ENCODE measurements at places on chromosomes 5 and 9.
A peak's percentile ranks its signal among the peaks of the same experiment; 100 is the strongest.

GRCh38 chr5:112338681-112339337 is 80.3 kb downstream of the EPB41L4A start:
- no peak for DNase-seq

DNA sequence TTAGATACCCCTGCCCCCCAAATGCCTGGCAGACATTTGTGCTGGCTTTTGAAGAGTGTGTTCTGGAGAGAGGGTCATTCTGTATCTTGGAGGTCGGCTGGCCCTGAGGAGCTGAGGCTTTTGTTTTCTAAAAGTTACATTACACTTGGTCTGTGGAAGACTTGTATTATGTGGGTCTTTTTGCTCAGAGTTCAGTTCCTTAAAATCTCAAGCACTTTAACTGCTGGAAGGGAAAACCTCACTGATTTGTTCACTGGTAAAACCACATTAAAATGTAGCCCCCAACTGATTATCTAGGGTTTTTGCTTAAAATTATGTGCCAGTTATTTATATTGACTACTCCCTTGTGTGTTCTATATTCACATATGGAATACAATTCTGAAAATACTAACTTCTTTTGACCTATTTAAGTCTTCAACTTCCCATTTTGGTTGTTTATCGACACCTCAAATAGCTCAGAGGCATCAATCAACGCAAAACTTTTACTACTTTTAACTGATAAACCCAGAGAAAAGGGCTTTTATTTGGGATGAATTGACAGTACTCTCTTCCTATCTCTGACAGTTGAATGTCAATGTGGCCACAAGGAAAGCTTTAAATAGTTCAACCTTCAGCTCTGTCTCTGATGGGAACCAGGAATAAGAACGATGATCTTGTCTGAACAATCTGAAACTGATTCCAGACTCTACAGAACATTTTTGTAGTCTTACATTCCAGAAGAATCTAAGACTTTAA is 54.0 kb upstream of the MAP3K1 start:
- no peak for DNase-seq

GRCh38 chr9:123584202-123585176 is 228.5 kb downstream of the CRB2 start:
- no peak for DNase-seq

DNA sequence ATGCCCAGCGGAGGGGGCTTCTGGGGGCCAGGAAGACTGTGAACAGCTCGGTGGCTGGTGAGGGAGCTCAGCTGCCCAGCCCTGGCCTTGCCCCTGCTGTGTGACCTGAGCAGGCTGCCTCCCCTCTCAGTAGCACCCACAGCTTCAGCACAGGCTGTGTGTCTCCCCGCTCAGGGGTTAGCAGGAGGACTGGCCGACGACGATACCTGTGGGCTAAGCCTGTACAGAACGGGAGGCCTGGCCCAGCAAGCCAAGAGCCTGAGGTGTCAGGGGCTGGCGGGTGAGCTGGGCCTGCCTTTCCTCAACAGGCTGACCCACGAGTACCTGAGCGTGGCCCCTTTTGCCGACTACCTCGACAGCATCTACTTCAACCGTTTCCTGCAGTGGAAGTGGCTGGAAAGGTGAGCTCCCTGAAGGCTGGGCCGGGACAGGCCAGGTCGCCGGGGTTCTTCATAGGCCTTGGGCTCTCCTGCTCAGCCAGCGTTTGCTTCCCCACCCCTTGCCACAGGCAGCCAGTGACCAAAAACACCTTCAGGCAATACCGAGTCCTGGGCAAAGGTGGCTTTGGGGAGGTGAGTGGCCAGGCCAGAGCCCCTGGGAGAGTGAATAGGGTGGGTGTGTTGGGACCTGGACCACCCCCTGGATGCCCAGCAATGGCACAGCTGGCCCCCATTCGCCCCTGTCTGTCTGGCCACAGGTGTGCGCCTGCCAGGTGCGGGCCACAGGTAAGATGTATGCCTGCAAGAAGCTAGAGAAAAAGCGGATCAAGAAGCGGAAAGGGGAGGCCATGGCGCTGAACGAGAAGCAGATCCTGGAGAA is 6.6 kb downstream of the GRK6 start:
- no peak for DNase-seq

- DNase-seq, result no peak
Measured at GRCh38 chr5:91020065-91020800, 362.9 kb downstream of the ARRDC3 start.

GRCh38 chr9:125580701-125581286 is 126.2 kb downstream of the MAPKAP1 start:
- no peak for DNase-seq

DNA sequence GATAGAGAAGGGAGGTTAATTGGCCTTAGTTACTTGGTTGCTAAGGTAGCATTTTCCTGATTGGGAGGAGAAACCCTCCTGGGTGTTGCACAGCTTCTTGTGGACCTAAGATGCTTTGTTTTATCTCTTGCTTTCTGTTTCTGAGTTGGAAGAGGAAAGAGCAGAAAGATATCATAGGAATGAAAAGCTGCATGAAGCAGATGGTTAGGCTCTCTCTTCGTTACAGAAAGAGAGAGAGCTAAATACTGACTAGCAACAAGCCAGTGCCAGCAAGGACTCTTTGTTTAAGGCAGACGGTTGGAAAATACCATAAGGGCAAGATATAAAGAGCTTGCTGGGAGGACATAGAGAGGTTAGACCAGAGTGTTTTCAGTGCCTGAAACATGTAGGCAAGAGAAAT is 103.1 kb downstream of the ATG10 start:
- no peak for DNase-seq

- DNase-seq, result no peak
Measured at GRCh38 chr9:34606190-34606589, 5.7 kb downstream of the RPP25L start.

DNA sequence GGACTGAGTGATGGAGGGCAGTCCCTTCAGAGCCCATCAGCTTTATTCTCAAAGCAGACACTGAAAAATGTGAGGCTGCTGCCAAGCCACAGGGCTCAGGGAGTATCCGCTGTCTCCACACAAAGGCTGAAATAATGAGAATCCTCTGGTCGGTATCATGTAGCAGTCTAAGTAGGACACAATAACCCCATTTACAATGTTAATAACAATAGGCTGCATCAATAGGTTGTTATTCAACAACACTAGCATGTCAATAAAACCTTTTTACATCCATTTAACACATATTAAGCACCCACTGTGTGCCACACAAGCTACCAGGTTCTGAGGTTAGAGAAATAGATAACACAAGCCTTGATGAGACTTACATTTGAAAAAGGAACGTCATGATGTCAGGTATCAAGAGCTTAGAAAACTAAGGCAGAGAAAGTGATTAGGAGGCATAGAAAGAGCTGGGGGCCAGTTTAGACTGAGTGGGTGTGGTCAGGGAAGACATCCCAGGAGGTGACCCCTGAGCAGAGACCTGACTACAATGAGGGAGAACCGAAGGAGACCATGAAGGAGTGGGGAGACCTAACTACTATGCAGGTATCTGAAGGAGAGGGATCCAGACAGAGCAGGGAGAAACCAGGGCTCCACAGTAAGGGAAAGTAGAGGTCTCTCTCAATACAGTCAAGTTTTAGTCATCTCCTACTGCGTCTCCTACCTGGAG is 140.1 kb upstream of the GRIA1 start:
- DNase-seq, result no peak

DNA sequence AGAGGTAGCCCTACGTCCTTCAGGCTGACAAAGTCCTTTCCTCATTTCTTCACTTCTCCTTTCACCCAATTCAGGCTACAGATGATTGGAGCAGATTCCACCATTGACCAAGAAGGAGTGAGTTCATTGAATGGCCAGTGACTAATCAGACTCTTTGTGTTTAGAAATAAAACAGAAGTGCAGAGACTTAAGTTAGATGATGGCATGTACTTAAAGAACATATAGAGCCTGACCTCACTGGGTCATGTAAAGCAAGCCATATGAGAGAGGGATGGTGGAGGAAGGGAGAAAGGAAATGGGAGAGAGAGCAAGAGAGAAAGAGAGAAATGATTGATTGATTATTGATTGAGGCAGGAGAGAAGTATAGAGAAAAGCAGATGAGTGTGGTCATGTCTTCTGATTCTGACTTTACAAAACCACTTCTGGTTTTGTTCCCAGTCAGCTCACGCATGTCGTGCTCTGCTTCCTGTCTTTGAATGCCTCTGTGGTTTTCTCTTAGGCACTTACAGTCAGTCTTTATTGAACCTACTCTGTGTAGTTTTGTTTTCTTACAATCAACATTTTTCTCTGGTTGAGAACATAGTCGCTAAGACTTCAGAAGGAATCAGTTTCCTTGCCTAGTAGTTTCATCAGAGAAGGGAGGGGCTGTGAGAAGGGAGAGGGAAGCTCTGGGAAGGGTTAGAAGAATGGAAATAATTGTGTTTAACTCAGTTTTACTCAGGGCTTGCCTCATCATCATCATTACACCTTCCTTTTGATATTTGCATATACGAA is 149.2 kb upstream of the KLF9 start:
- DNase-seq, result peak; percentile 53

GRCh38 chr9:98049288-98050072 is 7.1 kb upstream of the NANS start:
- no peak for DNase-seq

DNA sequence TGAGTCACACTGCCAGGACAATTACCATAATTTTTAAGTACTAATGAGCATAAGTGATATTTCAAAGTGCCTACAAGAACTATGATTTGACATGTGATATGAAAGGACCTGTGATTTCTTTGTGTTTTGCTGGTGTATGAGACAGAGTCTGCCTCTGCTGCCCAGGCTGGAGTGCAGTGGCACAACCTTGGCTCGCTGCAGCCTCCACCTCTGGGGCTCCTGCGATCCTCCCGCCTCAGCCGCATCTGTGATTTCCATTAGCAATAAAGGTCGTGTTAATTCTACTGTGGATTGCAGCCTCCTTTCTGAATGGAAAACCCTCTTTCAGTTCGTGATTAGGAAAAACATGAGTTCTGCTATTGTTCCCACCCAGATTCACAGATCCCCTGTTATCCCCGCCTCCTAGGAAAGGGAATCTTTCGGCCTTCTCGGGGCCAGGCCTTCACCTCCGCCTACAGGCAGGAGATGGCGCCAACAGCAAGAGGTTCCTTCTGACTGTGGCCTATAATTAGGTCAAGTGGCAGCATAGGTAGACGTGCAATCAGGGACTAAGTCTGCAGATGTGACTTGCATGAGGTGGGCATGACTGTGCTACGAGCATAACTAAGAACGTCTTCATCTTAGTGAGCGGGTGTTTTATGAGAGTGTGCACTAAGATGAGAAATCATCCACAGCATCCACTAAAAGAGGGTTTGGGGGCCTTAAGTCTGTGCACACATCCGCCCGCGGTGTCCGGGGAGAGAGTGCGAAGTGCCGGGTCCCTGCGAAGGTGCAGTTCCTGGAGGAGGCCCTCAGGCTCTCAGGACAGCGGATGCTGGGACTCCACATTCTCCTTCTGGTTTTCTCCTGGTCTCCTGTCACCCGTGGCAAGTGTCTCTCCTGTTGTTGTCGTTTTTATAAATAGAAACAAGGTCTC is 23.1 kb downstream of the TRIM7 start:
- peak; percentile 59 for DNase-seq

GRCh38 chr9:99663856-99664255 is 157.8 kb upstream of the NR4A3 start:
- DNase-seq, result no peak

GRCh38 chr5:179262126-179262920 is 82.9 kb downstream of the ADAMTS2 start:
- no peak for DNase-seq

DNA sequence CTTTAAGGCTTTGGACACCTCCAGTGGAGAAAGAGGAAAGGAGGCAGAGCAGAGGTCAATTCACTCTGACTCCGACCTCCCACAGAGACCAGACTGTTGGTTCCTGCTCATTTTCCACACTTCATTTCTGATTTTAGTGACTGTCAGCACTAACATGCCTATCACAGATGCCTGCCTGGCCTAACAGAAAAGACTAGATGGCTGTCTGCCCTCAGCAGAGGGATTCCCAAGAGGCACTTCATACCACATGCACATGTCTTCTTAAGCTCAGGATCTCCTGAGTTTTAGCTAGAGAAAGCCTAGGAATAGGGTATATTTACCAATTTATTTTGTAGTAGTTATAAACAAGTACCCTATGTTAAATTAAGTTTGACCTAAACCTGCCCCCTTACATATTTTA is 336.0 kb downstream of the ENC1 start:
- DNase-seq, result no peak

GRCh38 chr5:54807421-54807820 is 178.0 kb downstream of the ESM1 start:
- no peak for DNase-seq

DNA sequence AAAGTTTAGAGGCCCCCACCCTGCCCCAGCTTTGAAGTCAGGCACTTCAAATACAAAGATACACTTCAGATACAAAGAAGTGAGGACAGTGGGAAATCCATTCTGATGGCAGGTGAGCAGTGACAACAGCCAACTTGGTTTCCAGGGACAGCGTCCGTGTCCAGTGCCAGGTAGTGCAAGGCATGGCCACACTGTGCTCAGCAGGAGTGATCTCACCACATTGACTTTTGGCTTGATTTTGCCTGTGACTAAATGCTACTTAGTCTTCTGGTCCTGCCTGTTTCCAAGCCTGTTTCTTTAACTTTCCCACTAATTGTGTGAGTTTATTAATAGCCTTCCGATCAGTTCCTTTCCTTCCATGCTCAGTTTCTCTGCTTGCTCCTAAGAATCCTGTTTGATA is 72.6 kb upstream of the PALM2AKAP2 start:
- no peak for DNase-seq

DNA sequence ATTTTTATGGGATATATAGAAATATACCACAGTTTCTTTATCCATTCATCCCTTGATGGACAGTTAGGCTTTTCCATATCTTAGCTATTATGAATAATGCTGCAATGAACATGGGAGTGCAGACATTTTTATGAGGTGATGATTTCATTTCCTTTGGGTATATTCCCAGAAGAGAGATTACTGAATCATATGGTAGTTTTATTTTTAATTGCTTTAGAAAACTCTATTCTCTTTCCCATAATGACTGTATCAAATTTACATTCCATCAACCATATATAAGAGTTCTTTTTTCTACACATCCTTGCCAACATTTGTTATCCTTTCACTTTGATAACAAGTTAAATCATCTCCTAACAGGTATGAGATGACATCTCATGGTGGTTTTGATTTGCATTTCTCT is 821.6 kb downstream of the TLE1 start:
- no peak for DNase-seq

- no peak for DNase-seq
Measured at GRCh38 chr5:123007182-123007581, 29.3 kb downstream of the PPIC start.

DNA sequence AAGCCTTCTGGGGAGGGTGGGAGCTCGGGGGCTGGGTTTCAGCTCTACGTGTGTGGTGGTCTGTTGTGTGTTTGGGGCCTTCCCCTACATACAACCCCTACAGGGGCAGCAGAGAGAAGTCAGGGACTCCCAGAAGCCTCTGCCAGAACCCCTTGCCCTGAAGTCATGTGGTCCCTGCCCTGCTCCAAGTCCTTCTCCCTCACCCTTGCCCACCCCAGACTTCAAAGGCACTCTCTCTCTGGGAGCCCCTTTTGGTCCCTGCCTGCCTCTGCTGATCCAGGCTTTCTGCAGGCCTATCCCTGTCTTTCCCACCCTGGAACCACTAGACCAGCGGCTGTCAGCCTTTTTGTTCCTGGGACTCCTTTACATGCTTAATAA is 61.1 kb upstream of the PSD2 start:
- no peak for DNase-seq
